Suppressor macrophage (primary cell): ENCODE measurements at places on chromosomes 3 and 15.

- DNase-seq, result peak; percentile 70
These were observed 33.7 kb upstream of the SPTBN5 start for GRCh38 chr15:41927536-41927935.

GRCh38 chr3:187852842-187853730 is 107.8 kb upstream of the BCL6 start:
- DNase-seq, result no peak

GRCh38 chr3:141250828-141251227 is 19.2 kb downstream of the PXYLP1 start:
- no peak for DNase-seq

GRCh38 chr3:65915477-65915876 is 123.2 kb downstream of the MAGI1 start:
- DNase-seq, result no peak

- DNase-seq, result peak; percentile 84
These were observed 22.7 kb downstream of the ST6GAL1 start for GRCh38 chr3:186953011-186953487.

- peak; percentile 28 for DNase-seq
These were observed 123.4 kb upstream of the MB21D2 start for GRCh38 chr3:193040836-193041672.

- no peak for DNase-seq
These were observed 345.7 kb upstream of the TRIM42 start for GRCh38 chr3:140332131-140332530.

DNA sequence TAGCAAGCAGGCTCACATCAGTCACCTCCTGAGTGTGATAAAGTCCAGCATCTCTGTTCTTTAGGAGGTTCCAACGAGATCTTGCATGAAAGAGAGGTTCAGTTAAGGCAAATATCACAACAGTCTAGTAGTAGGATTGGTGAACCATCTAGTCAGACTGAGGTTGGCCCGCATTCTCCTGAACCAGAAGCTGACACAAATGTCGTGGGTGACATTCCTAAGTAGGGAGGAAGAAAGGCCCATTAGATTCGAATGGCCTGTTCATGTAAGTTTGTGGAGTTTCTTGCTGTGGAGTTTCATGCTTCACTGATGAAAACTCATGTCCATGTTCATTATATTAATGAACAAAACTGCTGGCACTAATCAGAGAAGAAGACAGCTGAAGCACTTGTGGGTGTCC is 66.7 kb upstream of the XCR1 start:
- DNase-seq, result no peak

GRCh38 chr3:62214850-62215249 is 158.5 kb downstream of the FEZF2 start:
- no peak for DNase-seq

DNA sequence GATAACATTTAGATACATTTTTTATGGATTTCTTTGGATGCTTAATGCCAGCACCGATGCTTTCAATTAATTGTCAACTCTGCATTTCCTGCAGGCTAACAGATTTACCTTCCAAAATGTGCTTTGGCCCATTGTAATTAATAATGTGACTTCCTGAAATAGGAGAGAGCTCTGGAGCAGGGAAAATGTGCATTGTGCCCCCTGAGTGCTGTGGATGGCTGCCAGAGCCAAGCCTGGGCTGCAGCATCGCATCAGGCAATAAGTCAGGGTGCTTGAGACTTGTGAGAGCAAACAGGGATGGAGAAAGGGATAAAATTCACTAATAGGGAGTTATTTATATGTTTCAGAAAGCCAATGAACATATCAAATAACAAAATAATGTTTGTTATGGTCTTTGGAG is 133.8 kb downstream of the MOBP start:
- DNase-seq, result no peak

- DNase-seq, result peak; percentile 94
These were observed 1.1 kb downstream of the TM6SF1 start for GRCh38 chr15:83108266-83109219.

DNA sequence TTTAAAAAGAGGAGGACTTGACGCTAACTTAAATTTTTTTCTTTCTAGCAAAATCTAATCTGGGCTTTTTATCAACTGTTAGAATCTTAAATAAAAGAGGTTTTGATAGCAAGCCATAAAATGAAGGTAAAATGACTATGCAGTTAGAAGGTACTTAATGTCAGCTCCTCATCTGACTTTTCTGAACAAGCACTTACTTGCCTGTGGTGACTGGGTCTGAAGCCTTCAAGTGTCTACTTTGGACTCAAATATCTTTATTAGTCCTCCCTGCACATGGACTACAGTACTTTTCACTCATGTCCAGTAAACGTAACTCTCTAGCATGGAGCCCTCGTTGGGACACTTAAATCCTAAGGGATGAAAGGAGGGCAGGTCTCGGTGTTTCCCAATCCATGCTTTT is 135.9 kb downstream of the P2RY1 start:
- no peak for DNase-seq

DNA sequence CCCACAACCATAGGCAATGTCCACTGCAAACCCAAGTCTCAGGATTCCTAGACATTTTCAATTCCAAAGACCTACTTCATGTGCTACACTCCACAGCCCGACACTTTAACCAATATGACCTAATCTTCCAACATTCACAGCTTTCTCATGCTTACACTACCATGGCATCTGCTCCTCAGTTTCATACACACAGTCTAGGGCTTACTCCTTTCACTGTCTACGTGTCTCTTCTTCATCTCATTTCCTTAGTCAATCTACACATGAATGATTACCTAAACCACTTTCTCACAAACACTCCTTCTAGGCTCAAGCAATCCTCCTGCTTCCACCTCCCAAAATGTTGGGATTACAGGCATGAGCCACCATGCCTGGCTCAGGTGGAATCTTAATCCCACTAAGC is 106.3 kb downstream of the STAG1 start:
- no peak for DNase-seq

- peak; percentile 59 for DNase-seq
These were observed 20.7 kb downstream of the PPP1R2 start for GRCh38 chr3:195522254-195523023.

DNA sequence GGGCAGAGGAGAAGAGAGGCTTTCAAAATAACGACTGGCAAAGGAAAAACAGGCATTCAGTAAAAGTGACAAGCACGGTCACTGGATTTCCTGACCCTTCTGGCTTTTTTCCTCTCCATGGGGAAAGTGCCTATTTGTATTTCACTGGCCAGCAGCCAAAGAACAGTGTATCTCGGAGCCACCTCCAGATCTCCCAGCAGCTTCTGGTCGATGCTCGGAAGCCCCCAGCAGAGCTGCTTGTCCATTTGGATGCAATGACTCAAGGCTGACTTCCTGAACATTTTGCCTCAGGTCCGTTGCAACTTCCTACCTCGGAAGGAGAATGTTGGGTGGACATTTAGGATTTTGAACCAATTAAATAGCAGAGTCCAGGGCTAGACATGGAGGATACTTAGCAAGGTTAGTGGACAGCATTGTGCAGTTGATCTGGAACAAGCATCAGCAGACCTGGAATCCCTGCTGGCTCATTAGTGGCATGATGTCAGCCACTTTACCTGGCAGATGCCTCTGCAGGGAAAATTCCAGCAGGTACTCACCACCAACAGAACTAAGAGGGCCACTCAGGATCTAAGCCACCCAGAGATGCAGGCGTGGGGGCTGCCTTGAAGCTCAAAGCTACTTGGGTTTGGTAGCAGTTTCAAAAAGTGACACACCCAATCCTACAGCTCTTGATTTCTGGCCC is 1.1 kb downstream of the FAM107A start:
- DNase-seq, result no peak

- no peak for DNase-seq
These were observed 194.3 kb downstream of the NSUN3 start for GRCh38 chr3:94256888-94257813.

DNA sequence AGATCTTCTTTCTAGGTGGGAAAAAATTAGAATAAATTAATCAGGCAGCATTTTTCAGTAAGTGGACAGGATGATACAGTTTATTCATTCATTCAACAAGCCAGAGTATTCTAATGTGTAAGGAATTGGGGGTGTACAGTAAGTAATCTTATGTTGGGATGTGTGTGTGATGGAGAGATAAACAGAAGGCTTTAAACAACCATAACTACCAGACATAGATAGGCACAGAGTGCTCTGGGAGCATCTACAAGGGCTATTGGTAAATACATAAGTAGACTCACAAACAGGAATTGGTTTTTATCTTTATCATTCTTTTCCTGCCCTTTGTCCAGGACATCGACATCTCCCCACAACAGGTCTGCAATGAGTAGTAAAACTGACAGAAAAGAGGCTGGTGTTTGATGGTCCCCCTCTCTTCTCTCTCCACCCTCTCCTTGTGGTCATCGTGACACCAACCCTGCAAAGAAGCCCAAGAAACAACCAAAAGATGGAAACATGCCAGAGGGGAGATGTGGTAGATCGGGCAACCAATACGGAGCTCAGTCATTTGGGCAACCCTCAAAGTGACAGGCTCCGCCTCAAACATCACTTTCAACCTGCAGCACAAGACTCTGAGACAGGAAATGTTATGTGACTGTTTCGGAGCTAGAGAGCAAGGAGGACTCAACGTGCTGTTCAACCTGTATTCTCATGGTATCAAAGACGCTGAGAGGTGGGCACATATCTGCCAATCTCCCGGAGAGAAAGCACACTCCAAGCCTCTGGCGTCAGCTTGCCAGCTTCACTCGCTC is 28.7 kb upstream of the B3GNT5 start:
- no peak for DNase-seq

GRCh38 chr3:126009181-126009580 is 40.2 kb downstream of the ROPN1B start:
- no peak for DNase-seq

DNA sequence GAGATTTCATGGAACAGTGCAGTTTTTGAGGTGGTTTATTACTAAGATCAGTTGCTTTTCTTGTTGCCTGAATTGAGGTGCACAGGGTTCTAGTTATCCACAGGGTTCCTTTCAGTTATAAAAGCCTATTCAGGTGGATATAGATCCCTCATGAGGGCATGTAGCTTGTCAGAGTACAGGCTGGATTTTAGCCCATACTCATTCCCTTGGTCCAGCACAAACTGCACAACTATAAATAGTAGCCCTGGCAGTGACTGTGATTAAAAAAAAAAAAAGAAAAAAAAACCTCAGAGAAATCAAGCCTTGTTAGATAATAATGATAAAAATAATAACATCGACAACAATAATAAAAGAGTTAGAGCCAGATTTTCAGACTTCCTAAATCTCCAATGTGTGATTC is 154.3 kb downstream of the ZBBX start:
- no peak for DNase-seq

GRCh38 chr3:62134061-62134496 is 239.3 kb downstream of the FEZF2 start:
- DNase-seq, result peak; percentile 20

DNA sequence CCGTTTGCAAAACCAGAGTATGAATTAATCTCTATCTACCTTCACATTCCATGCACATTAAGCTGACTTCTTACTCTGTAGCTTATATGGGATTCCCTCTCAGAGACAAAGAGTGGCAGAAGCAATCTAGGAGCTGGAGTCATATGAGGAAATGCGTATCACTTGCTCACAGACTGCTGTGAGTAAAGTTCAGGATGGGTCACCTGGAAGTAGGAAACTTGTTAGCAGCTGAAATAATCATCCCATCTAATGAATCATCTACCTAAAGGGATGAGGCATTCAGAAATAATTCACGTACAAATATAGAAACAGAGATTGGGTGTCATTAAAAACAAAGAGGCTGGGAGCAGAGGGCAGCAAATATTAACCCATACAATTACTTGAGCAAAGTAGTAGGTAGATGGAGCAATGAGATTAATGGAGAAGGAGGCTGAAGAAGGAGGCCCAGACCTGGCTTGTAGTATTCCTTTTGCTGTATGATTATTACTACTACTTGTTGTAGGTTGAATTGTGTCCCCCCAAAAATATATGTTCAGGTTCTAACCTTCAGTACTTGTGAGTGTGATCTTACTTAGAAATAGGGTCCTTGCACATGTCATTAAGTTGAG is 866.3 kb downstream of the ROBO2 start:
- no peak for DNase-seq

GRCh38 chr15:87902772-87903426 is 353.6 kb downstream of the NTRK3 start:
- DNase-seq, result peak; percentile 86

- peak; percentile 68 for DNase-seq
These were observed 6.0 kb downstream of the CCR2 start for GRCh38 chr3:46359733-46360493.

DNA sequence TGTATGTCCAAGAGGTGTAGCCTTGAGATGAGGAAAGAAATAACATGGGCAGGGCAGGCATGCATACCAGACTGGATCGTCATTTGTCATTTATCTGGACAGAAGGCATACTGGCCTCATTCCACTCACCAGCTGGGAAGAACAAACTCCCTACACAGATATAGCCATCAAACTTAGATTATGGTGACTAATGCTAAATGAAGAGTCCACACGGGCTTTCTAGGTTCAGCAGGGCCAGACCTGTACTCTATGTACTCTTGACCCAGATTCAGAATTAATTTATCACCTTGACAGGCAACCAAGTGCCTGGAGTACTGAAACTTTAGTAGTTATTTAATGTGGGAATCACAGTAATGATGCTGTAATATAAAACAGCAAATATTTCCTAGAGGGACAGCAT is 164.3 kb upstream of the IL12A start:
- DNase-seq, result no peak

- no peak for DNase-seq
These were observed 50.4 kb upstream of the IGSF11 start for GRCh38 chr3:119085070-119085439.

DNA sequence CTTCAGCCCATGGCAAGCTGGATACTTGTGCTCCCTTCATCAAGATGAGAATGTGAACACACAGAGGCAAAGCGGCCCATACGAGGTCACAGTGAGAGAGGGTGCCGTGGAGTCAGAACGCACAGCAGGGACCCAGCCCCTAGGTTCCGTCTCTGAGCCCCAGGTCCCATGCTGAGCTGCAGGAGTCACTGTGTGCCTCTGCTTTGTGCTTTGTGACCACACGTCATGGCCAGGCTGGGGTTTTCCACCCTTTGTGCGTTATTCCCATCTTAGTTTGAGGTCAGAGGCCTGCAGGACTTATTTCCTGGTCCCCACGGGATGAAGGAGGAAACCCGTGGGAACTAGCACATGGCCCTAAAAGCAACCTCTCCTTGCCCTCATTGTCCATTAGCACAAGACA is 140.3 kb downstream of the TJP1 start:
- DNase-seq, result no peak

- no peak for DNase-seq
These were observed 16.8 kb downstream of the CACNA1D start for GRCh38 chr3:53511246-53511645.

DNA sequence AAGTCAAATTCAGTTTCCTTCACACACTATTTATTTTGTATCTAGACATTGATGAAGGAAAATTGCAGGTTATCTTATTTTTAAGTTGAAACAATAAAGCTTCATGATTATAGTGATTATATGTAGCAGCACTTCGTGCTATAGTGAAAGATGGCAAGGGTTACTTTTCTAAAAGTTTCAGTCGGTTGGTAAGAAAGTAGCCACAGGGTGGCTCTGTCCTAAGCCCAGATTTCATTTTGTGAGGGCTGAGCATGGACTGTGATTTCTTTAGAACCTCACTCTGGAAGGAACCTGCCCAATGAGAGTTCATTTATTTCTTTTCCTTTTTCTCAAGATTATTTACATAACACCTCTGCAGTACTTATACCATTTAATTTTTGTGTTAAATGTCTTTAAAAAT is 66.5 kb downstream of the NME9 start:
- DNase-seq, result no peak
